ENCODE measurements at places on chromosomes 6 and 20. TPM values are rescaled to one million over a fixed set of nuclear protein-coding genes. Genes with fewer than 3 reads are reported as not detected.

C6orf15 gene
- not detected for total RNA-seq

FUT9 gene
- total RNA-seq = not detected

FHL5 gene
- total RNA-seq = not detected

TFAP2C gene
- total RNA-seq = 13.6 TPM

BYSL gene
- 42.6 TPM for total RNA-seq

CDC5L gene
- total RNA-seq = 14.2 TPM

DOK5 gene
- not detected for total RNA-seq

PDE7B gene
- total RNA-seq = 1.6 TPM

APCDD1L gene
- not detected for total RNA-seq

SPDEF gene
- total RNA-seq = 2.7 TPM

RAB22A gene
- total RNA-seq = 13.0 TPM

CALHM6 gene
- 0.45 TPM for total RNA-seq

ULBP3 gene
- total RNA-seq = 4.0 TPM

MROH8 gene
- 1.1 TPM for total RNA-seq

ELOVL4 gene
- 1.8 TPM for total RNA-seq

PKIB gene
- 0.73 TPM for total RNA-seq

BPIFA1 gene
- total RNA-seq = not detected

TAAR5 gene
- not detected for total RNA-seq

MAP3K5 gene
- 3.7 TPM for total RNA-seq

RPS21 gene
- 3,216 TPM for total RNA-seq

ARMC2 gene
- total RNA-seq = 3.0 TPM

C20orf144 gene
- total RNA-seq = 0.10 TPM

XKR7 gene
- 0.02 TPM for total RNA-seq

SFTA2 gene
- not detected for total RNA-seq

SLC22A2 gene
- not detected for total RNA-seq

RGS19 gene
- total RNA-seq = 22.3 TPM

SRSF12 gene
- total RNA-seq = 0.84 TPM

IYD gene
- total RNA-seq = not detected

LIN28B gene
- 1.4 TPM for total RNA-seq

TPMT gene
- total RNA-seq = 5.9 TPM

OR2H1 gene
- not detected for total RNA-seq

TMEM74B gene
- total RNA-seq = 3.7 TPM

CALHM5 gene
- 0.10 TPM for total RNA-seq

MAS1 gene
- not detected for total RNA-seq

ADA gene
- 61.9 TPM for total RNA-seq

MED23 gene
- 7.8 TPM for total RNA-seq

BNIP5 gene
- total RNA-seq = not detected

CST5 gene
- total RNA-seq = not detected

SLC22A7 gene
- total RNA-seq = not detected

LCA5 gene
- 1.0 TPM for total RNA-seq

HUS1B gene
- 0.26 TPM for total RNA-seq

SYTL3 gene
- 1.1 TPM for total RNA-seq

ATXN1 gene
- 3.2 TPM for total RNA-seq

All from A549 treated with DMSO at 1 μM for 4 hours (cell line).